Activated T-cell treated with anti-CD3 and anti-CD28 coated beads, Interleukin-2, amount 50 U/mL, for 72 hours (primary cell): ENCODE measurements at places on chromosomes 3 and 15.

- no peak for DNase-seq
These were observed 243.8 kb downstream of the CACNA2D3 start for GRCh38 chr3:54366007-54366750.

DNA sequence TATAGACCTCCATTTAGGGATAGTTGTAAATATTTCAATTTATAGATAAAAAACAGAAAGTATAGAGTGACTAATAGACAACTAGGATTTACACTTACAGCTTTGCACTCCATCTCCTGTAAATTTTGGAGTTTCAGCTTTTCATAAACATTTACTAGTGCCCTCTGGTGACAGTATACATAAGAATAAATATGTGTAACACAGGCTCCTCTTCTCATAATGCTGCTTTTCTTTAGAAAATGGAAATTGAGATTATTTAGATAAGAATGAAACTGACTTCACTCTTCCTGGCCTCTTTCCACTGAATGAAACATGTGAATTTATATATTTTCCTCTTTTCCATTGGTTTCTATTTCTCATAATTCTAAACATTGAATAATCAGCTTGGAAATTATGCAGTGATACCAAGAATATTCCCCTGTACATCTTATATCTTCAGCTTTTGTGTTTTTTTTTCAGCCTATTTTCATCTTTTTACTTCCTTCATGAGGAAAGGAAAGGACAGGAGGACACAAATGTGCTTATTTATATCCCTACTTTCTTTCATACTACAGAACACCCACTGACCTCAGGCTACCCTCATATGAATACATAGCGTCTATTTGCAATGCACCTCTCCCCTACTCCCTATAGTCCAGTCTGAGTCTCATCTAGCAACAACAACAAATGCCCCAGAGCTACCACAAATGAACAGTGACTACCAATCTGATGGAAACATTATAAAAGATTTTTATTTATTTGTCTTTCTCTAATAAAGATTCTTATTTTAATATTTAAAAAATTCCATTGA lies 103.1 kb upstream of the CCDC39 start:
- no peak for DNase-seq

GRCh38 chr3:53350652-53351051 lies 3.3 kb upstream of the DCP1A start:
- DNase-seq: peak; percentile 23

GRCh38 chr3:101262393-101263240 lies 57.8 kb downstream of the IMPG2 start:
- DNase-seq: no peak

GRCh38 chr3:137295336-137295735 lies 337.6 kb downstream of the IL20RB start:
- DNase-seq: no peak

GRCh38 chr3:49469037-49469935 lies 781 bp upstream of the DAG1 start:
- DNase-seq: no peak

DNA sequence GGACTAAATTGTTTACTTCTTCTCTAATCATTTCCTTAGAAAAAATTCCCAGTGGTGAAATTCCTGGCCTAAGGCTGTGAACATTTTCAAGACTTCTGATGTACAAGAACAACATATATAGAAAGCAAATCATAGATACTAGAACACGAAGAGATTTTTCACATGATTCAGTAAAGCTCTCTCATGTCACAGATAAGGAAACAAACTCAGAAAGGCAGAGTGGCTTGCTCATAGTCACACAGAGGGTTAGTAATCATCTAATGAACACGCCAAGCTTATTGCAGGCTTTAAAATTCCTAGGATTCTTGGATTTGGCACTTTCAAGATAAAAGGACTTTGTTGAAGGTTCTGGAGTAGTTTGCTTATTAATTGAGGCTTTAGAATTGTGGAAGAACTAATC lies 26.2 kb downstream of the CRTAP start:
- no peak for DNase-seq

GRCh38 chr3:188066141-188066540 lies 87.8 kb upstream of the LPP start:
- DNase-seq: no peak

- no peak for DNase-seq
These were observed 12.1 kb upstream of the SIAH2 start for GRCh38 chr3:150775001-150775599.

DNA sequence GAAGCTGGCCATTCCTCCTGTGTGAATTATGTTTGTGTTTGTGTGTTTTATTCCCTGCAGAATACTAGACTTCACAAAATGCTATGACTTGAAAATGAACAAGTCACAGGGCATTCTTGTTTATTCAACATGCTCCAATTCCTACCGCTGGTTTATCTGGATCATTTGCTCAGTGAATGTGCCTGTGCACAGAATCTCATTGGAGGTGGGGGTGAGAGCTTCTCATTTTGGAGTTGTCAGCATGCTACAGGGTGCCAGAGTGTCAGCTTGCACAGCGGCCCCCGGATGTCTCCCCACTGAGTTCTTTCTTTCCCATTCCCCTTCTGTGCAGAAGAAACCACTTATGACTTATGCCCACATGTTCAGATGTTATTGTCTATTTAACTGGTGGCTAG lies 428.7 kb downstream of the ROBO2 start:
- DNase-seq: no peak

GRCh38 chr3:13077431-13078162 lies 4.4 kb upstream of the IQSEC1 start:
- DNase-seq: no peak

DNA sequence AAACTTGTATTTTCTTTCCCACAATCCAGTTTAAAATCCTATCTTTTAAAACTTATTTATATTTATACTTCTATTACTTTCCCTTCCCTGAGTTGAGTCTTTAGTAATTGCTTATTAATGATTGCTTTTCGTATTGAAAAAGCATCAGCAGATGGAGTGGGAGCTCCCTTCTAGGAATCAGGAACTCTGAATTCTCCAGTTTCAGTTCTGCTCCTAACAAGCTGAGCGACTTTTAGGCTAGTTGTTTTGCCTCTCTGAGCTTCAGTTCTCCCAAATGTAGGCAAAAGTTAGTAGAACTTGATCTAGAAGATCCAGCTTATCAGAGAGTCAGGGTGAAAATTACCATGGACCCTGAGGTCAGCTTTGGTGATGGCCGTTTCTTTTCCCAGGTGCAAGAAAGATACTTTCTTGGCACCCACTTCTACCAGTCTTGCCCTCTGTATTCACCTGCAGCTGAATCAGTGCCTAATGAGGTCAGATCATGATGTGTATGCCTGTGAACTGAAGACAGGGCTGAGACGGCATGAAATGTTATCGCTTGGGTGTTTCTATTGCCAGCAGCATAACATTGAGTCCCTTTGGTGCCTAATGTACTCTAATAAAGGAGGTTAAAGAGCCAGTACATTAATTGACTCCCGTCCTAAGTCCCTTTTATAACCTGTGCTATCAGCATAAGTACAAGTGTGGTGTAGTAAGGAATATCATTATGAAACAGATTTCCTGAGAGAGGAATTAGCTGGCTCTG lies 194.5 kb upstream of the TBC1D5 start:
- no peak for DNase-seq

- DNase-seq: no peak
These were observed 87.4 kb upstream of the CACNA2D3 start for GRCh38 chr3:54034971-54035370.

- DNase-seq: peak; percentile 6
These were observed 2.8 kb upstream of the C15orf40 start for GRCh38 chr15:83014205-83014653.

GRCh38 chr3:174219738-174220137 lies 639.4 kb upstream of the NAALADL2 start:
- DNase-seq: no peak

GRCh38 chr15:40630313-40630712 lies 36.3 kb downstream of the KNL1 start:
- DNase-seq: no peak

- no peak for DNase-seq
These were observed 45.5 kb downstream of the FSIP1 start for GRCh38 chr15:39737196-39737550.

DNA sequence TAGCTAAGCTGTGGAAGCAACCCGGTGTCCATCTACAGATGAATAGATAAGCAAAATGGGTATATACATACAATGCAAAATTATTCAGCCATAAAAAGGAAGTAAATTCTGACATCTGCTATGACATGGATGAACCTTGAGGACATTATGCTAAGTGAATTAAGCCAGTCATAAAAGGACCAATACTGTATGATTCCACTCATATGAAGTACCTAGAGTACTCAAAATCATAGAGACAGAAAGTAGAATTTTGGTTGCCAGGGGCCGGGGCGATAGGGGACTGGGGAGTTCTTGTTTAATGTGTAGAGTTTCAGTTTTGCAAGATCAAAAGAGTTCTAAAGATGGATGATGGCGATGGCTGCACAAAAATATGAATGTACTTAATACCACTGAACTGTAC lies 10.3 kb downstream of the EID1 start:
- DNase-seq: peak; percentile 56

- no peak for DNase-seq
These were observed 45.9 kb upstream of the THUMPD3 start for GRCh38 chr3:9316881-9317361.

DNA sequence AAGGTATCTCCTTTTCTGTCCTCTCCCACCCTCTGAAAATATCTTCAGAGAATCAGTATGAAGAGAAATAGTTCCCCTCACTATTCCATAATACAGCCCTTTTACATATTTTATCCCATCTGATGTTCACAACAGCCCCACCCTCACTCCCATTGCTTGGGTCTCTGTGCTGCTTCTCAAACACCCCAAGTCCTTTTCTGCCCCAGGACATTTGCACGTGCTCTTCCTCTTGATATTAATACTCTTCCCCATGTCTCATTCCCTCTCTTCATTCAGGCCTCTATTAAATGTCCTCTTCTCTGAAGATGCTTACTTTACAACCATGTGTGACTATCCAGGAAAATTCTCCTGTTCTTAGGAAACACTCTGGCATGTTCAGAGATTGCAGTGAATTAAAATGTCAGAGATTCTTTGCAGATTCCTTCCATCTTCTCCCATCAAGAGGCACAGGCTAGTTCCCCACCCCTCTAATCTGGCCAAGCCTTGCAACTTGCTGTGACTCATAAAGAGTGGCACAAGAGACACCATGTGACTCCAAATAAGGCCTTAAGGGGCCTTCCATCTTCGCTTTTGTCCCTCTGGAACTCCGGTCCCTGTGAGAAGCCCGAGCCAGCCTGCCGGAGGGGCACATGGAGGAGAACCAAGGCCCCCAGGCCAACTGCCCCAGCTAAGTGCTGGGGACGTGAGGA lies 128.5 kb downstream of the CHSY1 start:
- DNase-seq: no peak

DNA sequence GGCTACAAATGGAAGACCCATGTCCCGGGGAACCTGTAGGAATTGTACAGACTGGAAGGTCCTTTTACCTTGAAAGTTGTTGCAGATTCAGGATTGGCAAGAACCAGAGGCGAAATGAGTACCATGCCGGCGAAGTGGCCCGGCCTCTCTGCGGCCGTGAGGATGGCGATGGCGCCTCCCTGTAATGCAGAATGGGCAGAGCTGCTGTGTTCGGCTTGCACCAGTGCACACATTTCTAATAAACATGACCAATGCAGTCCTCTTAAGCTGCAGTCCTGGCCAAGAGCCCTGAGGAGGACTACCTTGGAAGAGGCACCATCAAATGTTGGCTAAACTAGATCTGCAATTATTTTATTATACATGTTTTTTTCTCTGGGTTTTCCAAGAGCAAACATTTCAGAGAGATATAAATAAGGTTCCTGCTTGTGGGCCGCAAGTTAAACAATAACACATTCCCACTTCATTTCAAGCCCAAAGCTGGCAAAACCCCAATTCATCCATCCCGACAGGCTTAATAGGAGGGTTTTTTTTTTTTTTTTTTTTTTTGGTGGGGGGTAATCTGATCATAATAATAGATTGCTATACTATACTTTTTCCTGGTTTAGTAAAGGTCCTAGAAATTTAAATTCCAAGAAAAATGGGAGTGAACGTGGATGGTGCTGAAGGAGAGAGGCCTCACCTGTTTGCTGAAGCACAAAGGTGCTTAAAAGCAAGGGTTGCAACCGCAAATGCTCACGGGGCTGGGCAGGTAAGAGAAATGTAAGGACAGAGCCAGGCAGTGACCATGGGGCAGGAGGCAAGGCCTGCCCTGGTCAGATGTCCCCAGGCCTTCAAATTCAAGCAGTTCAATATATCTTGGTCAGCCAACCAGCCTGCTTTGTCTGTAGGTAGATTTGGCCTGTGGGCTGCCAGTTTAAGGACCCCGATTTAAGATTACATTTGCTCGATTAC lies 48.5 kb downstream of the ABTB1 start:
- DNase-seq: no peak

DNA sequence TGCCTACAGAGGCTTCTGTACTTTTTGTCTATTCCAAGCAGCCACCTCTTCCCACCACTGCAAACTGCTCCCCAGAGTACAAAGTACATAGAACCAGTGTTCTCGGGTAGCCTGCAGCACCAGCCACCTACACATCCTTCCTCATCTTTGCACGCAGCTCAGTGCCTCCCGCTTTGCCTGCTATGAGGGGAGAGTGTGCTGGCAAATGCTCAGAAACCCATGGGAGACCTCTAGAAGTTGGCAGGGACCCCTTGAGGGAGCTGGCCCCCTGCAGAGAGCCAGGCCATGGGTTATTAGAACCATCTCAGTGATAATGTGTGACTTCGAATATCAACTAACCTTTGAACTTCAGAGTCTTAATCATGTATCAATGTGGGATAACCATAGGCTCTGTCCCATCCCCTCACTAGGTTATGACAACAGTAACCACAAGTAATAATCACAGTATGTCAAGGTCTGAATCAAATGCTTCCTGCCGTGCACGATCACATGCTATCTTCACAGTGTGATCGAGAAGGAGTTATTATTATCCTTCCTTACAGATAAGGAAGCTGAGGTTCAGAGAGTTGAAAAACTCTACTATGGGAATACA lies 22.8 kb upstream of the SMAD3 start:
- DNase-seq: no peak

DNA sequence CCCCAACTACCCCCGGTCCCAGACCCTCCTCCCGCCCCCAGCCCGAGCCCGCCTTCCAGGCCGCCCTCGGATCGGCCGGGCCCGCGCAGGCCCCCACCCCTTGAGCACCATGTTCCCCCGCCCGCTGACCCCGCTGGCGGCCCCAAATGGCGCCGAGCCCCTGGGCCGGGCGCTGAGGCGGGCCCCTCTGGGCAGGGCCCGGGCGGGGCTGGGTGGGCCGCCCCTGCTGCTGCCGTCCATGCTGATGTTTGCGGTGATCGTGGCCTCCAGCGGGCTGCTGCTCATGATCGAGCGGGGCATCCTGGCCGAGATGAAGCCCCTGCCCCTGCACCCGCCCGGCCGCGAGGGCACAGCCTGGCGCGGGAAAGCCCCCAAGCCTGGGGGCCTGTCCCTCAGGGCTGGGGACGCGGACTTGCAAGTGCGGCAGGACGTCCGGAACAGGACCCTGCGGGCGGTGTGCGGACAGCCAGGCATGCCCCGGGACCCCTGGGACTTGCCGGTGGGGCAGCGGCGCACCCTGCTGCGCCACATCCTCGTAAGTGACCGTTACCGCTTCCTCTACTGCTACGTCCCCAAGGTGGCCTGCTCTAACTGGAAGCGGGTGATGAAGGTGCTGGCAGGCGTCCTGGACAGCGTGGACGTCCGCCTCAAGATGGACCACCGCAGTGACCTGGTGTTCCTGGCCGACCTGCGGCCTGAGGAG lies 472 bp downstream of the CHST14 start:
- peak; percentile 28 for DNase-seq

- DNase-seq: no peak
These were observed 92.6 kb downstream of the ALDH1A2 start for GRCh38 chr15:57972864-57973263.
